Activated naive CD4-positive, alpha-beta T cell treated with anti-CD3 and anti-CD28 coated beads, Interleukin-2, amount 10 ng/mL, durations not matched to agents 5 hours and 36 hours (primary cell): ENCODE measurements at places on chromosomes 2 and 18. TPM values are rescaled to one million over a fixed set of nuclear protein-coding genes. Genes with fewer than 3 reads are reported as not detected.

UGT1A4 gene
- total RNA-seq, result not detected

ALK gene
- not detected for total RNA-seq

MARCHF4 gene
- total RNA-seq, result not detected

CLEC4F gene
- total RNA-seq, result not detected
